Adrenal gland (tissue), 19 donors: ENCODE measurements at places on chromosomes 6 and 20. TPM values are rescaled to one million over a fixed set of nuclear protein-coding genes. Genes with fewer than 3 reads are reported as not detected.

Gene CDSN
- not detected for total RNA-seq

- no peak for DNase-seq
Measured at GRCh38 chr20:40262219-40262618, 426.8 kb downstream of the MAFB start.

GRCh38 chr20:48098866-48099265 is 313.6 kb upstream of the SULF2 start:
- DNase-seq = no peak

GRCh38 chr6:3409699-3410384 is 47.0 kb downstream of the SLC22A23 start:
- no peak for DNase-seq
